ENCODE measurements at places on chromosomes 16 and 17. TPM values are rescaled to one million over a fixed set of nuclear protein-coding genes. Genes with fewer than 3 reads are reported as not detected.

CRHR1 gene
- total RNA-seq, result not detected

CLEC18B gene
- 2.2 TPM for total RNA-seq

MT1F gene
- total RNA-seq, result 19.9 TPM

GCGR gene
- not detected for total RNA-seq

RCVRN gene
- total RNA-seq, result not detected

TEKT5 gene
- not detected for total RNA-seq

SGSH gene
- total RNA-seq, result 9.9 TPM

GSG1L gene
- not detected for total RNA-seq

Data from natural killer cell treated with Interleukin-12 subunit alpha and Interleukin-12 subunit beta and Interleukin-15 and Interleukin-18, amount 100 ng/mL, for 72 hours (primary cell).